Fibroblast of skin of right quadriceps (primary cell): ENCODE measurements at places on chromosomes 1 and 21.
A peak's percentile ranks its signal among the peaks of the same experiment; 100 is the strongest.

DNA sequence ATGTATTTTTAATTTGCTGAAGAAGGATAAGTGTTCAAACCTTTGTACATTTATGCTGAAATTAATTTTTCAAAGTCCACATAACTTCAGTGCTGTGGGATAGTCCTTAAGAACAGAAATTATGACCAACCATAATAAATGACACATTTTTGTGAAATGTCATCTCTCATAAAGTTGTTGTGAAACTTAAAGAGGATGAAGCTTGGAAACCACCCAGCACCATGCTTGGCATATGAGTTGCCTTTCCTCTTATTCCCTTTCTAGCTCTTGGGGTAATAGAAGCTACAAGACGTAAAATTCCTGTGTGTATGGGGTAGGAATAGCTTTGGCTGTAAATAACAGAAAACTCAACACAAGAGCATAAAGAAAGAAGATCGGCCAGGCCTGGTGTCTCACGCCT is 18.9 kb upstream of the USP24 start:
- DNase-seq: peak; percentile 83

GRCh38 chr1:238485057-238485911 is 594.6 kb upstream of the ZP4 start:
- peak; percentile 73 for DNase-seq

DNA sequence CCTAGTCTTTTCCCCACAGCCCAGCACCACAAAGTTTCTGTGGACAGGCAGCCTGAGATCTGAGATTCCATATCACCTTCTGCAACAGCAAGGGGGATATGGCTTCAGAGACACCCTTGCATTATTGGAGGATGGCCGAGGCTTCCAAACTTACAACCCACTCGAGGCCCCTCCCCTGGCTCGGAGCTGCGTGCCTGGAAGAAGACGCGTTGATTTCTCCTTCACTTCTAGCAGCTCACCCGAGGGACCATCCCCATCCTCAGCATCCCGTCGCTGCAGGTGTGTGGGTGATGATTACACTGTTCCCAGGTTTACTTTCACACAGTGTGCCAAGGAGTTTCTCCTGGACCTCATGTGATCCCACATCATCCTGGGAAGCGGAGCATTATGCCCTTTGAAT is 277.9 kb downstream of the MATN1 start:
- DNase-seq: no peak

GRCh38 chr1:87129606-87130005 is 199.1 kb upstream of the LMO4 start:
- no peak for DNase-seq

- no peak for DNase-seq
Observed at GRCh38 chr1:192545896-192546521, 29.6 kb upstream of the RGS1 start.
